ENCODE measurements at places on chromosomes 5 and 9. TPM values are rescaled to one million over a fixed set of nuclear protein-coding genes. Genes with fewer than 3 reads are reported as not detected.

Gene KCNT1
- total RNA-seq = 1.2 TPM

Gene ADAMTSL1
- 2.1 TPM for total RNA-seq

Gene CDC20B
- total RNA-seq = not detected

Gene NPR3
- 44.6 TPM for total RNA-seq

Gene SPATA31C1
- total RNA-seq = not detected

Gene NCS1
- total RNA-seq = 14.3 TPM

Gene CARD6
- total RNA-seq = 6.2 TPM

Gene GRIN3A
- total RNA-seq = 0.11 TPM

Gene LCN12
- 20.7 TPM for total RNA-seq

Gene FCN1
- 5.3 TPM for total RNA-seq

Gene BRINP1
- total RNA-seq = 1.7 TPM

Gene SPATA6L
- 2.4 TPM for total RNA-seq

Gene RELL2
- total RNA-seq = 0.70 TPM

Gene AQP7
- total RNA-seq = 80.4 TPM

Gene GAS1
- total RNA-seq = 9.0 TPM

Gene FKTN
- total RNA-seq = 8.8 TPM

Gene WNT8A
- total RNA-seq = not detected

Gene PDE4D
- 29.3 TPM for total RNA-seq

Gene SERF1A
- total RNA-seq = 1.8 TPM

Gene NIPAL4
- 0.30 TPM for total RNA-seq

Gene FOCAD
- total RNA-seq = 38.3 TPM

Gene TAF11L5
- total RNA-seq = not detected

Gene ADRB2
- 2.6 TPM for total RNA-seq

Gene MAN1B1
- 27.2 TPM for total RNA-seq

Gene MSX2
- 2.1 TPM for total RNA-seq

Gene MYMK
- not detected for total RNA-seq

Gene OGN
- 15.2 TPM for total RNA-seq

Gene ARHGAP26
- 32.0 TPM for total RNA-seq

Gene UBLCP1
- 15.9 TPM for total RNA-seq

Measured in cardiac septum (tissue), 1 donor.